ENCODE measurements at places on chromosomes 13 and 19. TPM values are rescaled to one million over a fixed set of nuclear protein-coding genes. Genes with fewer than 3 reads are reported as not detected.

DNA sequence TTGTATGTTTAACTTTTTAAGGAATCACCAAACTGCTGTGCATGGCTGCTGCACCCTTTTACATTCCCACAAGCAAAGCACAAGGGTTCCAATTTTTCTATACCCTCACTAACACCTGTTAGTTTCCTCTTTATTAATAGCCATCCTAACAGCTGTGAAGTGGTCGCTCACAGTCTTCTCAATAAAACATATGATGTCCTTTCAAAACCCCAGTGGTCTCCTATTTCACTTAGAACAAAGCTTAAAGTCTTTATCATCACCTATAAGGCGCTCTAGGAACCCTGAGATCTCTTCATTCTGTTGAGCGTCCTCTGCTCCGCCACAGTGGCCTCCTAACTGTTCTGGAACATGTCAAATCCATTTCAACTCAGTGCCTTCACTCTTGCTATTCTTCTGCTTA, 400.5 kb downstream of the KLF12 start:
- peaks cover 4% of the 10 kb centered on the region for H3K36me3 ChIP-seq
- H3K4me1 ChIP-seq: no peaks in the 10 kb centered on the region
- H3K4me3 ChIP-seq: no peak overlapping the region
- no peak for DNase-seq
- H3K27ac ChIP-seq: no peak overlapping the region
- H3K27me3 ChIP-seq: no peaks in the 10 kb centered on the region

DNA sequence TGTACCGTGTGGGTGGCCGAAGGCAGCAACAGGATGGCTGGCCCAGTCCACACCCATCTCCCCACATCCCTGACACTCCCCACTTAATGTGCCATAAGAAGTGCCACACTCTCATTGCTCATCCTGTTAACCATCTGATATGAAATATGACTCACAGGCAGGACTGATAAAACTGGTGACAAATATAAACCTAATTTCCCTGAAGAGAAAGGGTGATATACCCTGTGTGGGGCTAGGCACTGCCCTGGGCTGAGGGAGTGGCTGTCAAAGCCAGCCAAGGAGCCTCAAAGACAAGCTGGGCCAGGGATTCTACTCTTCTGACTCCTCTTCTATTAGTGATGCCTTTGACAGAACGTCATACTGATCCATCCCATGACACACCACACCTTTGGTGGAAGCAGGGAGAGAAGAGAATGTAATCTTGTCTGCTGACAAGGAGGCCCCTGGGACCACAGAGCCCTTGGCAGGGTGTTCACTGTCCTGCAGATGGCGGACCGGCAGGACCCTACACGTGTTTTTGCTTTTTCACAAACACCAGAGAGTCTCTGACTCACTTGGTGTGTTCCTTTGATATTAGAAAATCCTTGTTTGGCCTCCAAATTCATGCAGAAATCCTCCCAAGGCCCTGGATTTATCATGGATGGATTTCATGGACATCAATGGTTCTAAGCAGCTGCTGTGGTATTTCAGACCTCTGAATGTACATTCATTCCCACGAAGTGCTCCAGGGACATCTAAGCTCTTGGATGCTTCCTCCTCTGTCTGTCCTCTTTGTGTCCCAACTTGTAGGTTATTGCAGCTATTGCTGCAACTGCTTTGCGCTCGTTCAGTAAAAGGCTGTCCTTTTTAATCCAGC, 98.0 kb upstream of the WASF3 start:
- no peaks in the 10 kb centered on the region for H3K36me3 ChIP-seq
- H3K4me1 ChIP-seq: no peaks in the 10 kb centered on the region
- no peak overlapping the region for H3K27ac ChIP-seq
- H3K27me3 ChIP-seq: peaks cover 27% of the 10 kb centered on the region

Gene URAD
- not detected for total RNA-seq

- H3K27ac ChIP-seq: peak overlapping the region; percentile 18
- no peaks in the 10 kb centered on the region for H3K27me3 ChIP-seq
- DNase-seq: no peak
- no peaks in the 10 kb centered on the region for H3K36me3 ChIP-seq
- H3K4me1 ChIP-seq: peaks cover 10% of the 10 kb centered on the region
Measured at GRCh38 chr13:79459906-79460305, 21.0 kb upstream of the NDFIP2 start.

Gene TEX26
- total RNA-seq: not detected

DNA sequence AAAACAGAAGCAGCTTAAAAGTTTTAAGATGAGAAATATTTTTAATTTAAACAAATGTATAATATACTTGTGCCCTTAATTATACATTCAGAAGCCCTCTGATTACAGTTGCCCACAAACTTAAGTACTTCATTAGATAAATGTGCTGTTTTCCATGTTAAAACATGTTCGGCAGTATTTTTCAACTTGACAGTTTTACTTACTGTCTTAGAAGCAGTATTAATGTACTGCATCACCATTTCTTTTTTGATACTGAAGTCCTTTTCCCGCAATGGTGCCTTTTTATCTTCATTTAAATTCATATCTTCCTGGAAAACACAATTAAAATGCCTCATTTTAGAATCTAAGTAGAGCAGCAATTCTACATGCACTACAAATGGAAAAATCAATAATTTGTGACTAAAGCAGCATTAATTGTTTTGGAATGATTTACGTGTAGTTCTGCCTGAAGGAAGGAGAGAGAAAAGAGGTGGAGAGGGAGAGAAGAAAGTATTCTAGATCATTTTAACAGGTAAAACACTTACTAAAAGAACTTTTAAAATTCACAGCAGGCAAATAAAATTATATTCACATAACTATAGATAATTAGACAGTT, 70.2 kb downstream of the DIAPH3 start:
- H3K27ac ChIP-seq: peak overlapping the region; percentile 19
- peaks cover 5% of the 10 kb centered on the region for H3K4me1 ChIP-seq
- H3K4me3 ChIP-seq: no peak overlapping the region
- peaks cover 8% of the 10 kb centered on the region for H3K36me3 ChIP-seq
- H3K27me3 ChIP-seq: no peaks in the 10 kb centered on the region
- no peak for DNase-seq

DNA sequence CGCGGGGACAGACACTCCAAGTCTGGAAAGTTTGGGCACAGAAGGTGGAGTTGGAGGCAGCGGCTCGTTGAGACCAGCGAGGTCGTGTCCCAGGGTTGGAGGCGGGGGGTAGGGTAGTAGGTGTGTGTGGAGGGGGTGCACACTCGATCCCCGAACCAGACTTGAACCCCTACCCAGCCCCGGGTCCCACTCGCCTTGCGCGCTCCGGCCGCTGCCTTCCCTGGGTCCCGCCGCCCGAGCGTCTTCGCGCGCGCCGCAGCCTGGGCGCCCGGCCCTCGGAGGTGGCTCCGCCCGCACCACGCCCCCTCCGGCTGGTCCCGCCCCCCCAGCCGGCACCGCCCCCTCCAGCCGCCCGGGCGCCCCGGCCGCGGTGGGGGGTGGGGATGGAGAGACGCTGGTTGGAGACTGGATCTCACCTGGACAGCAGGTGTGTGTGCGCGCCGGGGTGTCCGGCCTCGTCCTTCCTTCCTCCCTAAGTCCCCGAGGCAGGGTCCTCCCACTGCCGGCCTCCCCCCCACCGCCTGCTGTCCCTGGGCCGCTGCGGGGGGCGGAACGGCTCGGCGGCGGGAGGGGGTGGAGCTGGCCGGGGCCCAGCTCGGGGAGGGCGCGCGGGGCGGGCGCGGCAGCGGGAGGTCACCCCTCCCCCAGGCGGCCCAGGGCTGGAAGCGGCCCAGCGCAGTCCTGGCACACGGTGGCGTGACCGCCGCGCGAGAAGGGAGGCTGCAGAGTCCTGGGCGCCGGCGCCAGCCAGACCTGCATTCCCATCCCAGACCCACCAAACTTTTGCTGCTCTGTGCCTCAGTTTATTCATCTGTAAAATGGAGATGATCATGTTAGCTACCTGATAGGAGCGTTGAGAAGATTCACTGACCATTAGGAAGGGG, at the start of gene KANK2:
KANK2 (minus strand) TSS at position 255 of the 884 bp plus-strand sequence. CDS start 3,034 bp downstream, outside the sequence.
- peak; percentile 76 for DNase-seq
- H3K36me3 ChIP-seq: peaks cover 2% of the 10 kb centered on the region
- peak within 1 kb of the TSS; percentile 76 for H3K4me3 ChIP-seq
- H3K27ac ChIP-seq: peak within 1 kb of the TSS; percentile 66
- H3K4me1 ChIP-seq: peaks cover 7% of the 10 kb centered on the region

- H3K36me3 ChIP-seq: no peaks in the 10 kb centered on the region
- H3K4me3 ChIP-seq: no peak overlapping the region
- H3K27ac ChIP-seq: peak overlapping the region; percentile 25
- DNase-seq: no peak
Measured at GRCh38 chr19:3671680-3672574, 28.3 kb downstream of the PIP5K1C start.

Gene CEACAM7
- not detected for total RNA-seq

DNA sequence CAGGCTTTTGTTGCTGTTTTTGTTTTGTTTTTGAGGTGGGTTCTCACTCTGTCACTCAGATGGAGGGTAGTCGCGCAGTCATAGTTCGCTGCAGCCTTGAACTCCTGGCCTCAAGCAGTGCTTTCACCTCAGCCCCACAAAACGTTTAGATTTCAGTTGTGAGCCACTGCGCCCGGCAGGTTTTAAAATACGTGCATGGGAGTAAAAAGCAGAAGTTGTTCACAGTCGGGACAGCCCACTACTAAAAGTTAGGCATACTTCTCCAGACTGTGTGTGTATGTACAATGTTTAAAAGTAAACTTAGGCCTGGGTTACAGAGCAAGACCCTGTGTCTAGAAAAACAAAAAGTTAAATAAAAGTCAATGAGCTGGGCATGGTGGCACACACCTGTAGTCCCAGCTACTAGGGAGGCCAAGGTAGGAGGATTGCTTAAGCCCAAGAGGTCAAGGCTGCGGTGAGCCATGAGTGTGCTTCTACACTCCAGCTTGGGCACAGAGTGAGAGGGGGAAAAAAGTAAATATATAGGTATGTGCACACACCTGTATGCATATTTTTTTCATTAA, 6.1 kb downstream of the SAFB start:
- no peak overlapping the region for H3K4me3 ChIP-seq
- no peaks in the 10 kb centered on the region for H3K27me3 ChIP-seq
- H3K27ac ChIP-seq: peak overlapping the region; percentile 12
- peaks cover 23% of the 10 kb centered on the region for H3K36me3 ChIP-seq

GRCh38 chr13:108313382-108313781, 43.9 kb downstream of the TNFSF13B start:
- H3K27ac ChIP-seq: no peak overlapping the region
- H3K27me3 ChIP-seq: no peaks in the 10 kb centered on the region
- H3K4me1 ChIP-seq: peaks cover 7% of the 10 kb centered on the region

DNA sequence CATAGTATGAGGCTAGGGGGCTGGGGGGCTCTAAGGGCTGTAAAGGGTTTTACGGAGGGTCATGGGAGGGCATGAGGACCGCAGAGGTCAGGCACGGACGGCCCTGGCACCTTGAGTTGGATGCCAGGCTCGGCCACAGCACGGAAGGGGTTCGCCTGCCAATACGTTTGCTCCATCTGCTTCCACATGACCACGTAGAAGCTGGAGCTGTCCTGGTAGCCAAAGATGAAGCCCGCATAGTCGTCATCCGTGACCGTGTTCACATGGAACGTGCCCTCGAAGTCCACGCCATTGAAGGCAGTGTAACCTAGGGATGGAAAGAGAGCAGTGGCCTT, 6.4 kb downstream of the COMP start:
- H3K4me3 ChIP-seq: no peak overlapping the region
- H3K4me1 ChIP-seq: peaks cover 9% of the 10 kb centered on the region

GRCh38 chr19:16789238-16789637, 40.0 kb upstream of the SIN3B start:
- no peaks in the 10 kb centered on the region for H3K4me1 ChIP-seq
- H3K36me3 ChIP-seq: peaks cover 2% of the 10 kb centered on the region
- H3K27ac ChIP-seq: no peak overlapping the region
- peaks cover 2% of the 10 kb centered on the region for H3K27me3 ChIP-seq
- DNase-seq: no peak

DNA sequence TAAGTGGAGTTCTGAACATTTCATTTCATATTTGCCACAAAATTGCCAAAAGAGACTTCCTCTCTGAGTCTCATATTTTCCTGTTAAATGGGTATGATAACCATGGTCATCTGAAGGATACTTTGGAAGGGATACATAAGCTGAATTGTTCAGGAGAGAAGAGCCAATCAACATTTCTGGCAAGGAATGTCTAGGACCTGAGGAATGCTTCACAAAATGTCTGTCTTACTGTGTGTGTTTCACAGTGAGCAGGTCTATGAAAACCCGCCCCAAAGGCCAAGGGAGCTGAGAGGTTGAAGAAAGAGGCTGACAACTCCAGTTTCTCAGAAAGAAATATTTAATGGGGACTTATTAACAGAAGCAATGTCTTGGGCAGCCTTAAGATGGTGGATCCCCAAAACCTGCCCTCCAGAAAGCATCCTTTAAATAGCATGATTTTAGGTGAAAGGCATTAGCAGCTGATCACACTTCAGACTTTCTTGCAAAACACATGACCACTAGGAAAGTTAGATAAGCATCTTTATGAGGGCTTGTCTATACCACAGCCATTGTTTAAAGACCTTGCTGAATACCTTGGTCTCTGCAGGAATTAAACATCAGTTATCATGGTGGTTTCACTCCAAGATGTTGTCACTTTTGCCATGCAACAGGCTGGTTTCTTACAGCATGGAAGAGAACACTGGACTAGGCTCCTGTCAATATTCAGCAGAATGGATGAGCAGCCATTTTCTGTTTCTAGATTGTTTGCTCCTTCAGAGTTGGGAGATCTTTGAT, 78.9 kb downstream of the TNFSF11 start:
- H3K4me3 ChIP-seq: no peak overlapping the region
- DNase-seq: no peak
- no peaks in the 10 kb centered on the region for H3K36me3 ChIP-seq

Gene ADAMTSL5
- 4.6 TPM for total RNA-seq

Gene RFPL4AL1
- total RNA-seq: not detected

Gene FREM2
- 82.9 TPM for total RNA-seq

Gene KIR3DL2
- not detected for total RNA-seq

DNA sequence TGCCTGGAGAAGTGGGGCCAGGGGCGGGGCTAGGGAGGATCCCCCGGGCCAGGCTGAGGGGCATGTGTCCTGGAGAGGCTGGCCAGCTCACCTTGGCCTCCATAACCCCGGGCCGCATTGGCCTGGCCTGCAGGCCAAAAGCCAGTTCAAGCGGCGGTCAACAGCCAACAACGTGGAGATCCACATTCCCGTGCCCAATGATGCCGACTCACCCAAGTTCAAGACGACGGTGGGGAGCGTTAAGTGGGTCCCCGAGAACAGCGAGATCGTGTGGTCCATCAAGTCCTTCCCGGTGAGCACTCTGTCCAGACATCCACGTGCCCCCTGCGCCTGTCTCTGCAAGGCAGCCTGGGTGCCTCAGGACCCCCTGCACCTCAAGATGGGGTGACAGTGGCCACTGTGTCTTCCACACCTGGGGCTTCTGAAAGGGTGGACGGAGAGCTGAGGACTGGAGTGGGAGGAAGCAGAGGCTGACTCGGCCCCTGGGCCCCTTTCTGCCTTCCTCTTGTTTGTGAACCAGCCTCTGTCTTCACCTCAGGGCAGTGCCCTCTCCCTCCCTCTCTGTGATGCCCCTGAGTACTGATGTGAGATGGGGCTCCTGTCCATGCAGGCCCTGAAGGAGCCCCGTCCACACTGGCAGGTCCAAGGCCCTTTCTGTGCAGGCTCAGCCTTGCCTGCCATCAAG, 31.1 kb downstream of the AP1M1 start:
- no peak for DNase-seq
- peaks cover 16% of the 10 kb centered on the region for H3K36me3 ChIP-seq
- no peak overlapping the region for H3K4me3 ChIP-seq
- H3K4me1 ChIP-seq: no peaks in the 10 kb centered on the region
